ENCODE measurements at places on chromosomes 13 and 19.

GRCh38 chr13:111217641-111218040, 102.5 kb downstream of the ARHGEF7 start:
- no peak for DNase-seq
- H3K4me1 ChIP-seq, result no peaks in the 10 kb centered on the region
- no peak overlapping the region for H3K4me3 ChIP-seq
- no peaks in the 10 kb centered on the region for H3K27me3 ChIP-seq
- H3K27ac ChIP-seq, result no peak overlapping the region

GRCh38 chr19:46631481-46631880, 4.5 kb downstream of the GNG8 start:
- no peak for DNase-seq
- no peak overlapping the region for H3K27ac ChIP-seq
- peaks cover 81% of the 10 kb centered on the region for H3K27me3 ChIP-seq
- no peak overlapping the region for H3K4me3 ChIP-seq
- no peaks in the 10 kb centered on the region for H3K36me3 ChIP-seq

- DNase-seq, result no peak
- no peak overlapping the region for H3K4me3 ChIP-seq
- H3K27me3 ChIP-seq, result peaks cover 74% of the 10 kb centered on the region
- no peaks in the 10 kb centered on the region for H3K36me3 ChIP-seq
- H3K4me1 ChIP-seq, result no peaks in the 10 kb centered on the region
- H3K27ac ChIP-seq, result no peak overlapping the region
Measured at GRCh38 chr19:29488316-29488715, 37.5 kb upstream of the VSTM2B start.

DNA sequence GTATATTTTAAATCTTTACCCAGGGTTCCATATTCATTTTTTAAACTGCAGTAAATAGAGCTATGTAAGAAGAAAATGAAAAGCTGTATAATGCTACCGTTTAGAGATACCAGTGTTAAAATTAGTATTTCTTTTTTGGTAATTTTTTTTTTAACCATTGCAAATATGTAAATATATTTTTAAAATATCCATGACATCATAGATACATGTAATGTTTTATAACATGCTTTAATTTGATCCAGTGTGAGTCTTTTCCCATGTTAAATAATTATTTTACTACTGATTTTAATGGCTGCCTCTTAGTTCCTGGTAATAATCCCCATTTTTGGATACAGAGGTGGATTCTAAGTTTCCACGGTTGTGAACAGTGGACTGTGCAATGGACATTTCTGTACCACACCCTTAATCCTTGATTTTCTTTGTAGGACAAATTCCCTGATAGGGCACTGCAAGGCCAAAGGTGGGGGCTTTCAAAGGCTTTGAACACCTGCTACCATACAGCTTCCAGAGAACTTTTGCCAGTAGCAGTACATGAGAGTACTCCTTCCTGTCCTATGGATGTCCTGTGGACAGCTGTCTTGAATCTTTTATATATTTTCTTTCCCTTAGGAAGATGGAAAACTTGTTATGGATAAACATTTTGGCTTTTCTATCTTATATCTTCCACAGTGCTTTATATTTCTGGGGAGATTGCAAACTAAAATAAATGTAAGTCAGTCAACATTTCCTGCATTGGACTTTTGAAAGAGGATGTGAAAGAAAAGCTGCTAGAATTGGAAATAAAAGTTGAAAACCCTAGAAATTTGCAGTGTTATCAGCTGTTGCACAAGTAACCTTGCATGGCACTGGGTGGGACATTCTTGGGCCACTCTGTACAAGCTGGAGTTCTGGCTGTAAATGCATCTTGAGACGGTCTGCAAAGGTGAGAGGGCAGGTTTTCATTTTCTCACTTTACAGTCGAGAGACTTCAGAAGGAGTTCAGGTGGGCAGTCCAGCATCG, 46.8 kb downstream of the ARHGEF7 start:
- DNase-seq, result no peak
- H3K4me1 ChIP-seq, result peaks cover 19% of the 10 kb centered on the region
- H3K27ac ChIP-seq, result peak overlapping the region; percentile 50
- H3K4me3 ChIP-seq, result no peak overlapping the region

GRCh38 chr19:44845612-44846454, at the start of gene NECTIN2:
Gene NECTIN2, plus strand, starts transcription at chr19:44846297. Its CDS starts 229 bp downstream, at chr19:44846526.
- no peaks in the 10 kb centered on the region for H3K36me3 ChIP-seq
- peaks cover 17% of the 10 kb centered on the region for H3K4me1 ChIP-seq
- DNase-seq, result peak; percentile 90
- peak within 1 kb of the TSS; percentile 16 for H3K27ac ChIP-seq
- peak within 1 kb of the TSS; percentile 86 for H3K4me3 ChIP-seq

DNA sequence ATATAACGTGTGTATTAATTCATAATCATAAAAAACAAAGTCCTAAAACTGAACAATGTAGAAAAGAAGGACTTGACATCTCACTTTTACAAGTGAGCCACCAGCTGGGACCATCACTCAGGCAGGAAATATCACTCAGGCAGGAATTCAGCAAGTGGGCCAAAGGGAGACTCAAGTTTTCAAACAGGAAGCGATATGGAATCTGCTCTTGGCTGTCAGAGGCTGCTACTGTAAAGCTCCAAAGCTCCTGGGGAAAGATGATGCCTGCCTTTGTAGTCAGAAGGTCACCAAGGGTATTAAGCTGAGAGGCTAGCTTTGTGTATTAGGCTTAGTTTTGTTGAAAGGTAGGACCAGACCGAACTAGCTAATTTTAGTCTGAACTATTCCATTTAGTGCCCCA, 5.5 kb upstream of the AKAP11 start:
- no peak overlapping the region for H3K4me3 ChIP-seq
- no peaks in the 10 kb centered on the region for H3K36me3 ChIP-seq
- no peaks in the 10 kb centered on the region for H3K27me3 ChIP-seq
- no peak for DNase-seq
- H3K4me1 ChIP-seq, result peaks cover 5% of the 10 kb centered on the region

- H3K4me1 ChIP-seq, result peaks cover 18% of the 10 kb centered on the region
- no peak overlapping the region for H3K27ac ChIP-seq
- H3K36me3 ChIP-seq, result peaks cover 30% of the 10 kb centered on the region
- H3K4me3 ChIP-seq, result no peak overlapping the region
- no peak for DNase-seq
- H3K27me3 ChIP-seq, result no peaks in the 10 kb centered on the region
Measured at GRCh38 chr19:47151627-47152026, 21.0 kb downstream of the SAE1 start.

DNA sequence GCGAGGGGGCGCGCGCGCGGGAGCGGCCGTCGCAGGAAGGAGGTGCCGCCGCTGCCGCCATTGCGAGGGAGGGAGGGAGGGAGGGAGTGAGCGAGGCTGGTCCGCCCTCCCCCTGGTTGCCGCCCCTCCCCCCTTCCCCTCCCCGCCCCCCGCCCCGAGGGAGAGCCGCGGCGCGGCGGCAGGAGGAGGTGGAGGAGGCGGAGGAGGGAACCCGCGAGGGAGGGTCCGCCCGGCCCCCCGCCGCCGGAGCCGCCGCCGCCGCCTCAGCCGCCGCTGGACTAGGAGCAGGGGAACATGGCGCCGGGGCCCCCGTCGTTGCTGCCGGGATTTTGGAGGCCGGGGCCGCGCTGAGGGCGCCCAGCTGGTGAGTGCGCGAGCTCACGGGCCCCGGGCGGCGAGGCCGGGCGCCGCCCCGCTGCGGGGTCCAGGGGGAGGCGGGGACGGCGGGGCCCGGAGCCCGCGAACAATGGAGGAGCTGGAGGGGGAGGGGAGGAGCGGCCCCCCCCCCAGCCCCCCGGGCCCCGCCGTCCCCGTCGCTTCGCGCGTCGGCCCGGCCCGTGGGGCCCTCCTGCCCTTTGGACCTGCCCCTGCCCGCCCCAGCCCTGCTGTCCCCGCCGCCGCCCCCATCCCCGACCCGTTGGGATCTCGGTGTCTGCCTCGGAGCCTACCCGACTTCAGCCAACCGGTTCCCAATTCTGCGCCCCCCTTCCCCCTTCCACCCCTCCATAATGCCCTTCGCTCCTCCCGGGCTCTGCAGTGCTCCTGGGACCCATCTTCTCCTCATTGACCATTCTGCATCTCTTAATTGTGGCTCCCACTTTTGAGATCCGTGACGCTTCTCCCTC, at the start of gene ARHGAP35:
Gene ARHGAP35, plus strand, starts transcription at position 152 of the 845 bp plus-strand sequence. CDS start 57,679 bp downstream, outside the sequence.
- H3K36me3 ChIP-seq, result no peaks in the 10 kb centered on the region
- peaks cover 14% of the 10 kb centered on the region for H3K4me1 ChIP-seq
- peak within 1 kb of the TSS; percentile 95 for H3K27ac ChIP-seq
- no peaks in the 10 kb centered on the region for H3K27me3 ChIP-seq

DNA sequence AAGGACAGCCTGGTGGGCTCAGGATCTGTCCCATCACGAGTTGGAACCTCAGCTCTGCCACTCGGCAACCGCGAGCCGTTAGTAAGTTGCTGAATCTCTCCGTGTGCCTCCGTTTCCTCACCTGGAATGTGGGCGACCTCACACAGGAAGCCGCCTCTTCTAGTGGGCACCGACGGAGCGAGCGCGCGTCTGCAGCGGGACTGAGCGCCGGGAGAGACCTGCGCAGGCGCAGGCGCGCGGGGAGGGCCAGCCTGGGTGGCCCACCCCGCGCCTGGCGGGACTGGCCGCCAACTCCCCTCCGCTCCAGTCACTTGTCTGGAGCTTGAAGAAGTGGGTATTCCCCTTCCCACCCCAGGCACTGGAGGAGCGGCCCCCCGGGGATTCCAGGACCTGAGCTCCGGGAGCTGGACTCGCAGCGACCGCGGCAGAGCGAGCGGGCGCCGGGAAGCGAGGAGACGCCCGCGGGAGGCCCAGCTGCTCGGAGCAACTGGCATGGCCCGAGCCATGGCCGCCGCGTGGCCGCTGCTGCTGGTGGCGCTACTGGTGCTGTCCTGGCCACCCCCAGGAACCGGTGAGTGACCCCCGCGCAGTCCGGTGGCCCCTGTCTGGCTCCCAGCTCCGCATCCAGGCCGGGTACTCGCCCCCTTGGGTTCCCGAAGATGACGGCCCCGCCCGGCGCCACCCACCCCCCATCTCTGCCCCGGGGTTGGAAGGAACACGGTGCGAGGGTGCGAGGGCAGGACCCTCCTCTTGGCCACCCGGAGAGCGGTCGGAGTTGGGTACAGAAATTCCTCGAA, at the start of gene PVR:
Gene PVR, plus strand, starts transcription at position 306 of the 797 bp plus-strand sequence. Its CDS starts 187 bp downstream, at position 493.
- no peaks in the 10 kb centered on the region for H3K27me3 ChIP-seq
- H3K4me1 ChIP-seq, result no peaks in the 10 kb centered on the region
- no peak within 1 kb of the TSS for H3K27ac ChIP-seq
- H3K4me3 ChIP-seq, result peak within 1 kb of the TSS; percentile 93
- DNase-seq, result peak; percentile 61
- H3K36me3 ChIP-seq, result no peaks in the 10 kb centered on the region

GRCh38 chr13:34611671-34612070, 330.4 kb upstream of the NBEA start:
- no peaks in the 10 kb centered on the region for H3K27me3 ChIP-seq
- no peak overlapping the region for H3K27ac ChIP-seq
- H3K4me3 ChIP-seq, result no peak overlapping the region
- H3K36me3 ChIP-seq, result no peaks in the 10 kb centered on the region
- no peak for DNase-seq

DNA sequence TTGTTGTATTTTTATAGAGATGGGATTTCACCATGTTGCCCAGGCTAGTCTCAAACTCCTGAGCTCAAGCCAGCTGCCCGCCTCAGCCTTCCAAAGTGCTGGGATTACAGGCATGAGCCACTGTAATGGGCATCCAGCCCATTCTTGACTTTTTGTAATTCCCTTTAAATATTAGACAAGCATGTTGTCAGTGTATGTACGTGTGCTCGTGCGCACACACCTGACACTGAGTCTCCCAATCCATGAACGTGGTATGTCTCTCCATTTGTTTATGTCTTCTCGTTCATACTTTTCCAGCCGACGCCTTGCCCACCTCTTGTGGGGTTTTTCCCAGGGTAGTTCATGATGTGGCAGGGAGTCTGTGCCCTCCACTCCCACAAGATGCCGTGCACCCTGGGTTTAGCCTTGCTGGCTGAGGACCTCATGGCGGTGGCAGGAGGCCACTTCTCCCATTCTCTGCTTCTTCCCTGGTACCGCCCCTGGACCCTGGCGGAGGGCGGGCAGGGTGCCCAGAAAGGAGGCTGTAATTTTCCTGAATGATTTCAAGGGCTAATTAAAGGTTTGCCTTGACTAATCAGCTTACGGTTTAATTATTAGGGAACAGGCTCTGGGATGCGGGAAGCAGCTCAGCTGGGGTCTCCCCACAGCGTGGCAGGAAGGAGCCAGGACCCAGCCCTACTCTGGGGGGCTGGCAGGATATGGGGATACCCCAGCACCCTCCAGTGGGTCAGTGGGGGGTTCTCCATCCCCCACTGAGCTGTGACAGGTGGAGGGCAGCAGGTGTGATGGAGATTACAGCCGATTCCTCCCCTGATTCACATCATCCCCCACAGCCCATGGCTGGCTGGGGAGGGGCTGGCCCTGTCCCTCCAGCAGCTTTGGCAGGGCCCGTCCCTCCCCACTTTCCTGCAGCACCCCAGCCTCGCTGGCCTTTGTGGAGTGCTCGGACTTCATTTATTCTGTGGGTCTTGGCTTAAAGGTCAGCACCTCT, 12.9 kb downstream of the PAK4 start:
- no peaks in the 10 kb centered on the region for H3K4me1 ChIP-seq
- no peak overlapping the region for H3K27ac ChIP-seq
- no peaks in the 10 kb centered on the region for H3K36me3 ChIP-seq
- no peak overlapping the region for H3K4me3 ChIP-seq
- no peak for DNase-seq
- no peaks in the 10 kb centered on the region for H3K27me3 ChIP-seq

GRCh38 chr19:51034704-51035103, at the start of gene KLK12:
Gene KLK12, minus strand, starts transcription at chr19:51035002. Its CDS starts 381 bp downstream, at chr19:51034621.
- peaks cover 5% of the 10 kb centered on the region for H3K27me3 ChIP-seq
- no peak for DNase-seq
- H3K36me3 ChIP-seq, result no peaks in the 10 kb centered on the region
- H3K4me1 ChIP-seq, result no peaks in the 10 kb centered on the region
- no peak within 1 kb of the TSS for H3K4me3 ChIP-seq
- H3K27ac ChIP-seq, result no peak within 1 kb of the TSS

- H3K36me3 ChIP-seq, result no peaks in the 10 kb centered on the region
- no peak overlapping the region for H3K27ac ChIP-seq
- no peak for DNase-seq
- no peak overlapping the region for H3K4me3 ChIP-seq
- H3K4me1 ChIP-seq, result no peaks in the 10 kb centered on the region
Measured at GRCh38 chr13:73857106-73857505, 277.1 kb downstream of the KLF12 start.

DNA sequence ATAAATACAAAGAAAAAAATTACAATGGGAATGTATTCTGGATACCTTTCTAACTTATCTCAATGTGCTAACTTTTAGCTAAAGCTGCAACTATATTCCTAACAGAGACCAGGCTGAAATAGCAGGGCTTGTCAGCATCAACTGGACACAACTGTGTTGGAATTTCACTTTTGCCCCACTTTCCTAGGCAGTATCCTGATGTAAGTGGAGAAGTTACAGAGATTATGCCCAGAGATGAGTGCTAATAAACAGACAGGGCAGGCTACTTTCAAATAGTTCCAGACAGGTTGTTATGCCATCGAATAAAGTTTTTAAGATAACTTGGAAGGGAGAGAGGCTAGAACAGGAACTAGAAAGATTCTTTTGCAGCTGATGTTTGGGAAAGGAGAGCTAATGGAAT, 201.9 kb downstream of the KCTD12 start:
- no peak overlapping the region for H3K27ac ChIP-seq
- no peak for DNase-seq
- no peaks in the 10 kb centered on the region for H3K36me3 ChIP-seq
- H3K4me1 ChIP-seq, result no peaks in the 10 kb centered on the region
- H3K27me3 ChIP-seq, result no peaks in the 10 kb centered on the region

Data from MM.1S (cell line).